Osteocyte (in vitro differentiated cells): ENCODE measurements at places on chromosomes 11 and 22. TPM values are rescaled to one million over a fixed set of nuclear protein-coding genes. Genes with fewer than 3 reads are reported as not detected.

- H3K4me3 ChIP-seq = no peak overlapping the region
- H3K27me3 ChIP-seq = no peaks in the 10 kb centered on the region
- H3K36me3 ChIP-seq = no peaks in the 10 kb centered on the region
- DNase-seq = no peak
- H3K27ac ChIP-seq = no peak overlapping the region
Observed at GRCh38 chr22:35070451-35071093, 4.6 kb downstream of the ISX start.

Gene SYT9
- total RNA-seq = 0.40 and 0.63 TPM in 2 replicates

GRCh38 chr11:102097186-102097585, 13.1 kb upstream of the YAP1 start:
- no peak overlapping the region for H3K4me3 ChIP-seq
- DNase-seq = no peak
- no peaks in the 10 kb centered on the region for H3K27me3 ChIP-seq
- no peaks in the 10 kb centered on the region for H3K4me1 ChIP-seq

GRCh38 chr22:39625569-39626537, 55.3 kb downstream of the CACNA1I start:
- no peak overlapping the region for H3K4me3 ChIP-seq
- H3K36me3 ChIP-seq = no peaks in the 10 kb centered on the region
- no peak for DNase-seq
- H3K27me3 ChIP-seq = peaks cover 27% of the 10 kb centered on the region
- H3K4me1 ChIP-seq = no peaks in the 10 kb centered on the region

- H3K27ac ChIP-seq = no peak overlapping the region
- H3K36me3 ChIP-seq = peaks cover 4% of the 10 kb centered on the region
- no peak overlapping the region for H3K4me3 ChIP-seq
Observed at GRCh38 chr11:129067454-129067853, 124.7 kb downstream of the ARHGAP32 start.

GRCh38 chr11:86814775-86815174, 14.4 kb downstream of the PRSS23 start:
- DNase-seq = no peak
- H3K27me3 ChIP-seq = no peaks in the 10 kb centered on the region
- peaks cover 93% of the 10 kb centered on the region for H3K4me1 ChIP-seq
- H3K4me3 ChIP-seq = no peak overlapping the region
- H3K36me3 ChIP-seq = peaks cover 13% of the 10 kb centered on the region
- H3K27ac ChIP-seq = peak overlapping the region; percentile 88

Gene SNX32
- 4.0 and 4.1 TPM in 2 replicates for total RNA-seq

Gene ZW10
- total RNA-seq = 14.3 and 14.7 TPM in 2 replicates
